ENCODE measurements at places on chromosomes 6 and 20.

GRCh38 chr6:68307301-68307700 is 327.8 kb upstream of the ADGRB3 start:
- DNase-seq: no peak

DNA sequence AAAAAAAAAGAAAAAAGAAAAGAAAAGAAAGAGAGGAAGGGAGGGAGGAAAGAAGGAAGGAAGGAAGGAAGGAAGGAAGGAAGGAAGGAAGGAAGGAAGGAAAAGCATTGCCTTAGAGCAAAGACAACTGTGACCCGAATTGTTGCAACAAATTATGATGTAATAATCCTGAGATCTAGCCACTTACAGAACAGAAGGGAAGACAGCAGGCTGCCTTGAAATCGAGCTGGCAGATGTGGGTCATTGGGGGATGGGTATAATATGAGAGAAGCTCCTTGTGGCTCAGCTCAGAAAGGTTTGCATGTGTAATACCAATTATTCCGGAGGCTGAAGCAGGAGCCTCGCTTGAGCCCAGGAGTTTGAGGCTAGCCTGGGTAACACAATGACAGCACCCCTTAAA is 208.1 kb upstream of the PROKR2 start:
- no peak for DNase-seq

DNA sequence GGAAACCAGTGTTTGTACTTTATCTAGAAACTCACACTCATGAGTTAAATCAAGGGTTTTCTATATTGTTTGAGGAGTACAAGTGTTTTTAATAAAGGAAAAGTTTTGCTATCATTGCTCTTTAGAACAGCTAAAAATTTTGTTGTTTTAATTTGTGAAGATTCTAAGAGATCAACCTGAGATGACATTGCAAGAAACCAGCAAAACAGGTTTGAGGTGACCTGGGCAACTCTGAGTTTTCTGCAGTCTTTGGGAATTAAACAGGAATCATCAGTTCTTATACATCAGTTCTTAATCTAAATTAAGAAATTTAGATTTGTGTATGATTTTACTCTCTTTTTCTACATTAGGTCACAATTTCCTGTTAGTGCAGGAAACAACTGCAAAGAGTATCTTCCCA is 114.5 kb downstream of the JAG1 start:
- no peak for DNase-seq

GRCh38 chr6:87767478-87767877 is 65.4 kb upstream of the AKIRIN2 start:
- no peak for DNase-seq

DNA sequence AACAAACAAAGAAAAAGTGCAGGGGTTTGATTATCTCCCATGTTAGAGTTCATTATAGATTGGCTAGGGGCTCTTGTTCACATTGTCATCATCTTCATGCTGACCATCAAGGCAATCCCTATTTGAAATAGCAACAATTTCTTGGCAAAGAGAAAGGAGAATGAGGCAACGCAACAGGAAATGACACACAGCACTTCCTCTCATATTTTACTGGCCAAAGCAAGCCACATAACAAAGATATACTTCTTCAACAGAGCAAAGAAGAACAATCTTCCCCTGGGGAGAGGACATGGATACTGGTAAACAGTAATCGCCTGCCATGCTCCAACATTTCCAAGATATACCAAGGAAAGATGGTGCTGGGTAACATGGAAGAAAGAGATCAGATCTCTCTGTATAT is 29.8 kb downstream of the EPM2A start:
- no peak for DNase-seq

DNA sequence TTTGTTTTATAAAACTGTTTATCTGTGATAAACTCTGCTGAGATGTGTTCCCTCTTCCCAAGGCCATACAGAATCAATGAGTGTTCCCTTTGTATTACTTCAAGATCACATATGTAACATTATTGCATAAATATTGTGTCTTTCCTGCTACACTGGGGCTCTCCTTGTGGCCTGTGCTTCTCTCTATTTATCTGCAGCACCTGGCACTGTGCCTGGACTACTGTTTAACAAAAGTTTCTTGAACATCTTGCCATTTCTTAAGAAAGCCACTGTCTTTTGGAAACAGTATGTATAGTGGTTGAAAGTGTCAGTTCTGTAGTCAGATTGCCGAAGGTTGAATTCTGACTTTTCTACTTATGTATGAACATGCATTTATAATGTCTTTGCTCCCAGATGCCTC is 169.0 kb upstream of the SCGN start:
- no peak for DNase-seq

GRCh38 chr6:33123732-33124524 is 48.1 kb downstream of the HLA-DPB1 start:
- DNase-seq: no peak

DNA sequence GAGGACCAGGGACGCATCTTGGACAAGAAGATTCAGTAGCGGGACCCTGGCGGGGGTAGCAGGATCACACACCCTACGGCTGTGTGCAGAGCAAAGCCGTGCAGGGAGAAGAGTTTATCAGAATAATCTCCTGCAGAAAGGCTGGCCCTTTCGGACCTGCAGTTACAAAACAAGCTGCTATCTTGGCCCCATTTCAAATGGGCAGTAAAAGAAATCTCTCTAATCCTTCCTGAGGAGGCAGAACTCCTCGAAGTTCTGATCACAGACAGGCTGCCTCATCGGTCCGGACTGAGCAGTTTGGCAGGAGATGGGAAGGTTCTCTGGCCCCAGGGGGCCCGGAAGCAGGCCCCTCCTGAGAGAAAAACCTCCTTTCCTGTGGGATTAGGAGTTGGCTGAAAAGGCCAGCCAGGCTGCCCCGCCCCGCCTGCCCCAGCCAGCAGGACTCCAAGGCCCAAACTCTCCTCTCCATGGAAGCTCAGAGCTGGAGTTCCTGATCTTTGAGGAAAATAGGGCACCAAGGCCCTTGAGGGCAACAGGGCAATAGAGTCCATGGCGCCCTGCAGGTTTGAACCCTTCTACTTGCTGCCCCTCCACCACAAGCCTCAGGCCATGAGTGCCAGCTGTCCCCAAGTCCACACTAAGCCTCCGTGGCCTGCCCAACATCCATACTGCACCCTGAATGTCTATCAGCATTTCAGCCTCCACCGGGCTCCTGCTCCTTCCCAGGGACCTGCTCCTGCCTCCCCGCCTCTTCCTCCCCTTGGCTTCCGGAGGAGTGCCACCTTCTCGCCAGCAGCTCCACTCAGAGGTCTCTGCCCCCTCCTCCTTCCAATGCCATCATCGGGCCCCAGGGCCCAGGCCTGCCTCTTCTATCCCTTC is 141.3 kb downstream of the PREX1 start:
- no peak for DNase-seq

DNA sequence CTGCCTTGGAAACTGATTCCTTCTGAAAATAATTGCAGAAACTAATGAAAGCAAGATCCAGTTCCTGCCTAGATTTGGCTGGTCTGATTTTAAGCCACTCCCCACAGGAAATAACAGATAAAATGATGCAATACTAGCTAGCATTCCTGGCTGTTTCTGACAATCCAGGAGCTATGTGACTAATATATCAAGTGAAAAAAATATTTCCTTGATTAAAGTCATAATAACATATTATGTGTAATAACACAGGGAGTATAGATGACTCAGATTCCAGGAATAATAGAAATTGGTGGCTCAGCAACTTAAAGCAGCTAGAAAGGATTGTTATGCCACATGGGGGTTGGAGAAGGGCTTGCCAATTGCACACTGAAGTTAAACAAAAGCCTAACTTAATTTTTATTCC is 182.7 kb upstream of the SALL4 start:
- no peak for DNase-seq

GRCh38 chr20:21981597-21982344 is 276.3 kb downstream of the PAX1 start:
- DNase-seq: no peak

GRCh38 chr20:19370076-19371075 is 157.9 kb downstream of the SLC24A3 start:
- no peak for DNase-seq

DNA sequence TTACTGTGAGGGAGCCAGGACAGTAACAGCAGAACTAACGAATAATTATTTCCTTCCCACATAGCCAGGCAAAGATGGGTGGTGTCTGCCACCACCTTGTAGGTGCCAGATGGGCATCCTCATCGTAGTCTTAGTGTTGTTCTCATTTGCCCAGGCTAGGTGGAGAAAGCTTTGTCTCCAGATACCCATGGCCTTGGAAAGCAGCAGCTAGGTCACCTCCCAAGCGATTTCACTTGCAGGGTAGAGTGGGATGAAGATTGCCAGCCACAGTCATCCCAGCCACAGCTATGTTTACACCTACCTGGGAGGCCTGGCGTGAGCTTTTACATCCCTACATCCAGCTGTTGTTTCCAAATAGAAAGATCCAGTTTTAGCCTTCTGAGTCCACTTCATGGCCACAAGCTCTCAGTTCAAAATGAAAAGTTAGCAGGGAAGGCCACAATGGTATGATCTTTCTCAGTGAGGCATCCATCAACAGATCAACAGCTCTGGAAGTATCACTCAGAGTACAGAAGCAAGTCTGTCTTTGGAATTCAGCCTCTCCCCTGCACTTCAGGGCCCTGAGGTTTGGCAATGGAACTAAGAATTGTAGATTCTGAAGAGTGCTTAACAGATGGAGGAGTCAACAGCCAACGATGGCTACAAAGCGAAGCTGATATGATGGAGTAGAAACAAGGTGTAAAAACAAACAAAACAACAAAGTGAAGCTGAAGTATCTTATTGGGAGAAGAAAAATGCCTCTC is 11.0 kb upstream of the SNRPC start:
- DNase-seq: no peak

DNA sequence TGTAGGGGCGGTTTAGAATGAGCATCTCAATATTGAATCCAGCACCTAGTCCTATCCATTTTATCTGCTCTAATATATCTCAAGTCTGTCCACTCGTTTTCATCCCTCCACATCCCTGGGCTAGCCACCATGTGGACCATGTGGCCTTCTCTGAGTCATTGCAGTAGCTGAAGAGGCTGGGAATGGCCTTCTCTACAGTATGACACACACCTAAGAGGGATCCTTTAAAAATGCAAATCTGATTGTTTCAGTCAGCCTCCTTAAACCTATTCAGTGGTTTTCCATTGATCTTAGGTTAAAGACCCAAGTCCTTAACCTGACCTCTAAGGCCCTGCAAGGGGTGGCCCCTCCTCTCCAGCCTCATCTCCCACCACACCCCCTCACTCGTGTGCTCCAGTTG is 9.4 kb downstream of the RING1 start:
- DNase-seq: no peak

DNA sequence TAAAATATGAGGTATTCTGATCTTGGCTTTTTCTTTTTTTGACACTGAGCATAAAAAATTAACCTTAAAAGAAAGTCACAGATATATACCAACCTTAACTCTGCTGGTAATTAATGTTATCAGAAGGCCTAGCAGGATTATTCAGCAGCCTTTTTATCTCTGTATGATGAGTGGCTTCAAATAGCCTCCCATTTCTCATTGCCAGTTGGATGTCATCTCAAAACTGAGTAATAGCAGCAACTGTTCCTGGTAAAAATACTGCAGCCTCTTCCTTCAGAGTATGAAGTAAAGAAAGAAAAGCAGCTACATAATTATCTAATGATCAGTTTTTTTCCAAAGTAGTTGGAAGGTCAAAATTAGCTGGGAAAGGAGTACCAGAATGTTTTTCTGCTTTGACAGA is 24.9 kb upstream of the HDGFL1 start:
- DNase-seq: no peak

GRCh38 chr6:169473663-169474062 is 220.0 kb upstream of the THBS2 start:
- DNase-seq: no peak

DNA sequence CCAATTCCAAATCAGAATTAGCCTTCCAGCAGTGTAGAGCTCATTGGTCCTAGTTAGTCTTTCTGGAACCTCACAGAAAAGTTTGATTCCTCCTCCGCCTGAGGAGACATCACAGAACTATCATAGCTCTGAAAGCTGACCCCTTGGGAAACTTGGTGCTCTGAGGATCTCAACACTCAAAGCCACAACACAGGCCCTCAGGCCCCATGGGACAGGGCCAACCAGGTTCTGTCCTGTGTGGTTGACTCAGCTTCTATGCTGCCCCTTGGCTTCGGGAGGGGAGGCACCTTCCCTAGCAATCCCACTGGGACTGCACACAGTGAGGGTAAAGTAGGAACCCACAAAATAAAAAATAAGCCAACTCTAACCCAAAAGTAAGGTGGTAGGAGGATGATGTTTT is 237.5 kb upstream of the ECI2 start:
- no peak for DNase-seq

- DNase-seq: no peak
Measured at GRCh38 chr6:157531169-157531985, 150.4 kb downstream of the ZDHHC14 start.

- no peak for DNase-seq
Measured at GRCh38 chr20:9507544-9508239, 6.7 kb upstream of the LAMP5 start.

DNA sequence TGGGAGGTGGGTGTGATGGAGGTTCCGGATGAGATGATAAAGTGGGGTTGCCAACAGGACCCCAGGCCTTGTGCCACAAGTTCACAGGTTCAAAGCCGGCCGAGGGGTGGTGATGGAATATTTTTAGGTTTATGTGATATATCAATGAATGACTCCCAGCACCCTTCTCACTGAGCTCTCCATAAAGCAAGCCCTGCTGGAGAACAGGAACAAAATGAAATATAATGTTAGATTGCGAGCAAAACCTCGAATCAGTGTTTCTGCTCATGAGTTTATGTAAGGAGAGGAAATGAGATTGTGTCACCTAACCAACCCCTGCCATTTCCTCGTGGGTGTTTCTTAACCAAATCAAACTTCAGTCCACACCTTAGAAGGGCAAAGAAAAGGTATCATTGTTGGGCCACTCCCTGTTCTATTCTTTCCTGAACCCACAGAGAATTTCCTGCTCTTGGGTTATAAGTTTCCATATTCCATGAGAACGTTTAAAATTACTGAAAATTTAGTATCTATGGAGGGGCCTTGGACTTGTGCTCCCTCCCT is 192.2 kb upstream of the EXOC2 start:
- no peak for DNase-seq

DNA sequence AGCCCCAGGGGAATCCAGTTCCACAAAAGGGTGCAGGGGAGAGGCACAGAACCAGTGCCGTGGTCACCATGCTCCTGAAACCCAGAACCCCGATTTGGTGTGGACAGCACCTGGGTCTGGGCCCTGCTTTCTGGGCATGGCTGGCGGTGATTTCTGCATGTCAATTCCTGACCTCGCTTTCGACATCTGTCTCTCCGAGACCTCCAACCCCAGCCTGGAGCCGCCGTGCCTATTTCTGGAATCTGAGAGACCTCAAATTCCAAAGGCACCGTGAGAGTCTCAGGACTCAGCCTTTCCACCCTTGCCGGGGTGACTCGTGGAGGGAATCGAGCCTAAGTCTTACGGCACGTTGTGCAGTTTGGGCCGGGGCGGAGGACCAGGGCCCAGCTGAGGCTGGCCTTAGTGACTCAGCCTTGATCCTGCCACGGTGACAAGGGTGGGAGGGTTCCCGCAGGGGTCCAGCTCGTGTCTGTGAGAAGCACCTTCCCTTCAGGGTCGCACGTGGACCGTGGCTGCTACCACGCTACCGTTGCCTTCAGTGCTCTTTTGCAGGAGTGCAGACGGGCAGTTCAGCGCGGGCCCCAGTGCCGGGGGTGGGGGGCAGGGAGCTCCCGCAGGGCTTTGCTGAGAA is 133.7 kb downstream of the PXDC1 start:
- no peak for DNase-seq

- no peak for DNase-seq
Measured at GRCh38 chr20:63239431-63239830, 3.7 kb downstream of the BIRC7 start.
